ENCODE measurements at places on chromosomes 1 and 21.

GRCh38 chr21:28642891-28643290 lies 349.8 kb downstream of the LTN1 start:
- no peaks in the 10 kb centered on the region for H3K27me3 ChIP-seq
- DNase-seq = no peak
- H3K4me1 ChIP-seq = peaks cover 25% of the 10 kb centered on the region
- H3K4me3 ChIP-seq = no peak overlapping the region
- no peak overlapping the region for H3K27ac ChIP-seq

DNA sequence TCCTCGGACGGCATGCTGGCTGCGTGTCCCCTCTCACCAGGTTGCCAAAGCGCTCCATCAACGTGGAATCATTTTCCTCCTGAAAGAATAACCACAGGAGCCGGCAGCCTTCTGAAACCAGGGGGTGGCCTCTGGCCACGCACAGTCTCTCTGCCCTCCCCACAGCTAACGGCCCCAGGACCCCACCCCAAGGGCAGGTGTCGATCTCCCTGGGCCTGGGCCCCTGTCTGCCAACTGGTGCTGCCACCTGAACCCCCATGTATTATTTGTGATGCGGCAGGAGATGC lies 46.1 kb downstream of the KCNAB2 start:
- no peaks in the 10 kb centered on the region for H3K4me1 ChIP-seq
- no peaks in the 10 kb centered on the region for H3K27me3 ChIP-seq
- DNase-seq = no peak
- H3K36me3 ChIP-seq = no peaks in the 10 kb centered on the region

GRCh38 chr21:32312326-32312725 lies 13.7 kb downstream of the MRAP start:
- no peak for DNase-seq
- H3K4me1 ChIP-seq = no peaks in the 10 kb centered on the region

DNA sequence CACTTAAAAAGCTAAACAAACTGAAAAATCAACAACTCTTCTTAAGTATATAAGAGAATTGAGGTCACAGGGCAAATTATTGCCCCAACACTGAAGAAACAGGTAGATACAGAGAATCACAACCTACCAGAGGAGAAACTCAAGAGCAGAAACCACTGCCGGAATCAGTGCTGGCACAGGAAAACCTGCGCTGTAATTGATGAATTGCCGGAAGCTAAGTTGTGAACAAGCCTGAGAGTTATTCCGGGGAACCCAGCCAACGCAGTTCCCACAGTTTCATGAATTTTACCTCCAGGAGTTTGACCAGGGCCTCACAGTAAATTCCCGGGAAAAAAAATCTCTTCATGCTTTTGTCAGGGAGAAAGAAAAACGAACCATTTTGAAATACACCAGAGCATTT lies 657.1 kb upstream of the BRINP3 start:
- H3K36me3 ChIP-seq = no peaks in the 10 kb centered on the region
- no peak for DNase-seq
- no peak overlapping the region for H3K4me3 ChIP-seq
- no peaks in the 10 kb centered on the region for H3K4me1 ChIP-seq

DNA sequence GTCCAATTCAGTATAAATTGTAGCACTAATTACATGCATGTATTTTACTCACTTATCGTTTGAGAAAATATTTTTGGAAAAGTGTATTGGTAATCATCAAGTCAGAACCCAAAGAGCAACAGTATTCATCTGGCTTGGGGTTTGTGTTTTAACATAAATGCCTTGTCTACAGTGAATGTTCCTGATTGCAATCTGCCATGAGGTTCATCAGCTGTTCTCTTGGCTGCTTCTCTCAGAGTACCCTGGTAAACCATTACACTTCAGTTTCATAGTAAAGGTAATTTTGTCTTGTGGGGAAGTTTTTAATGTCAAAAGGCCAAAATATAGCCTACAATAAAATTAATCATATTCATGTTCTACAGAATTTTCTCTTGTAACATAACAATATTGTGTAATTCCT lies 150.3 kb downstream of the IFI44 start:
- H3K27me3 ChIP-seq = no peaks in the 10 kb centered on the region
- H3K4me3 ChIP-seq = no peak overlapping the region
- H3K27ac ChIP-seq = no peak overlapping the region

- no peak overlapping the region for H3K27ac ChIP-seq
- H3K4me1 ChIP-seq = no peaks in the 10 kb centered on the region
- H3K4me3 ChIP-seq = no peak overlapping the region
- H3K27me3 ChIP-seq = no peaks in the 10 kb centered on the region
Observed at GRCh38 chr1:125086611-125087010, 3901.8 kb downstream of the SRGAP2C start.

GRCh38 chr1:242770366-242770765 lies 245.9 kb upstream of the PLD5 start:
- H3K27ac ChIP-seq = no peak overlapping the region
- H3K36me3 ChIP-seq = no peaks in the 10 kb centered on the region
- H3K4me3 ChIP-seq = no peak overlapping the region
- no peaks in the 10 kb centered on the region for H3K27me3 ChIP-seq
- no peak for DNase-seq

DNA sequence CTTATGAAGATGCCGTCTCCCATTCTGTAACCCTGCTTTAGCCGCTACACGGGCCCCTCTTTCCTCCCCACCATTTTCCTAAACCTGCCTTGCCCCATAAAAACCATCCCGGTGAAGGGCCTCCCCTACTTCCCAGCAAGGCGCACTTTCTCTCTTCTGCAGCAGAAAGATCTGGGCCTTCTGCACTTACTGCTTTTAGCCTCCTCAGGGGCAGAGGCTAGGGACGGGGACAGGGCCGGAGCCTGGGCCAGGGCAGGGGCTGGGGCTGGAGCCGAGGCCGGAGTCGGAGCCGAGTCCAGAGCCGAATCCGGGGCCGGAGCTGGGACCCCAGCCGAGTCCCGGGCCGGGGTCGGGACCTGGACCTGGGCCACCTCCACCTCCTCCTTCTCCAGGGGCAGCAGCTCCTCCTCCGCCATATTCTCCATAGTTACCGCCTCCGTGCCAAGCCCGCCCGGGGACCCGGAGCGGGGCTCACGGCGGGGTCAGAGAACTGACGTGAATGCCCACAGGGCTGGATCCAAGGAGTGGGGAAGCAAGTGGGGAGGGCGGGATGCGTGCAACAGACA lies 382 bp downstream of the TRMT1L start:
- peaks cover 25% of the 10 kb centered on the region for H3K4me1 ChIP-seq
- H3K36me3 ChIP-seq = no peaks in the 10 kb centered on the region
- H3K27me3 ChIP-seq = no peaks in the 10 kb centered on the region
- peak; percentile 60 for DNase-seq

GRCh38 chr1:109283748-109284600 lies 1.0 kb upstream of the PSRC1 start:
- no peak for DNase-seq
- peak overlapping the region; percentile 79 for H3K27ac ChIP-seq
- no peaks in the 10 kb centered on the region for H3K36me3 ChIP-seq
- peak overlapping the region; percentile 84 for H3K4me3 ChIP-seq
- H3K27me3 ChIP-seq = no peaks in the 10 kb centered on the region

DNA sequence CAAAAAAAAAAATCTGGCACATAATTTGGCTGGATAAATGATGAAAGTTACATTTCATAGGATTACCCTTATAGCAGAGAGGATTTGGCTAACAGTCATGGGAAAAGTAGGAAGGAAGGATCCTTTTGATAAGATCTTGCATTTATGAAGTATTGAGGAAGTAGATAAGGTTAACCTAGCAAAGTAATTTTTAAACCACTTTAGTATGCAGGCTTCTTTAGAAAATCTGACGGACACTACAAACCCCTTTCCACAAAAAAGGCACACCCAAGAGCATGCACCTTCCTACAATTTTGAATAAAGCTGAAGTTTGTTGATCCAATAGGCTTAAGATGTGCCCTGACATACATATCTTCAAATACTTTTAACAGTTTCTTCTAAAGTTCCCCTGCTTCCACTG lies 275.2 kb downstream of the GRIK1 start:
- no peaks in the 10 kb centered on the region for H3K27me3 ChIP-seq
- no peaks in the 10 kb centered on the region for H3K36me3 ChIP-seq
- no peak overlapping the region for H3K27ac ChIP-seq
- no peak for DNase-seq
- no peak overlapping the region for H3K4me3 ChIP-seq

- H3K4me1 ChIP-seq = peaks cover 18% of the 10 kb centered on the region
- no peaks in the 10 kb centered on the region for H3K27me3 ChIP-seq
- H3K36me3 ChIP-seq = no peaks in the 10 kb centered on the region
- H3K27ac ChIP-seq = no peak overlapping the region
- no peak for DNase-seq
- H3K4me3 ChIP-seq = no peak overlapping the region
Observed at GRCh38 chr1:218415726-218416125, 70.6 kb downstream of the TGFB2 start.

- no peaks in the 10 kb centered on the region for H3K27me3 ChIP-seq
- peak overlapping the region; percentile 15 for H3K4me3 ChIP-seq
- DNase-seq = peak; percentile 58
- peaks cover 43% of the 10 kb centered on the region for H3K4me1 ChIP-seq
Observed at GRCh38 chr1:93552741-93553455, 105.0 kb downstream of the FNBP1L start.

DNA sequence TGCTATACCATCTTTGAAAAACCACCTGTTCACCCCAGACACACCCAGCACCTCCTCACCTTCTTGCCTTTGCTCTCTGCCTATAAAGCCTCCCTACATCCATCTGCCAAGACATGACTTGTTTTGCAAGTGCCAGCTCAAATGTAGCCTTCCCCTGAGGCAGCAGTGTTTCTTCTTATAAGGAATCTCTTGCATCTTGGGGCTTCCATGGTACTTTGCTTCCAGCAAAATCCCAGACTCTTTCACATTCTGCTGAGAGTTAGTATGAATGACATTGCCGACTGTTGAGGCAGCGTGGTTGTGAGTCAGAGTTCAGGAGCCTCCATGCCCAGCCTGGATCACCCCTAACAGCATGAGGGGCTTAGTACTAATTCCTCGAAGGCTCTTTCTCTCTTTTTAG lies 217.4 kb upstream of the RUNX1 start:
- H3K4me3 ChIP-seq = no peak overlapping the region
- peaks cover 9% of the 10 kb centered on the region for H3K4me1 ChIP-seq
- DNase-seq = no peak
- H3K36me3 ChIP-seq = no peaks in the 10 kb centered on the region
- H3K27me3 ChIP-seq = no peaks in the 10 kb centered on the region

- H3K4me3 ChIP-seq = no peak overlapping the region
- H3K36me3 ChIP-seq = peaks cover 41% of the 10 kb centered on the region
- 0 out of 2 replicates have a peak, but pooled peaks cover 7% of the 10 kb centered on the region for H3K4me1 ChIP-seq
- no peaks in the 10 kb centered on the region for H3K27me3 ChIP-seq
- H3K27ac ChIP-seq = no peak overlapping the region
Observed at GRCh38 chr1:198246337-198246736, 89.5 kb downstream of the NEK7 start.

- DNase-seq = no peak
- peaks cover 13% of the 10 kb centered on the region for H3K27me3 ChIP-seq
- peaks cover 4% of the 10 kb centered on the region for H3K4me1 ChIP-seq
- H3K4me3 ChIP-seq = no peak overlapping the region
- no peaks in the 10 kb centered on the region for H3K36me3 ChIP-seq
Observed at GRCh38 chr1:25193229-25193628, 39.1 kb downstream of the SYF2 start.

DNA sequence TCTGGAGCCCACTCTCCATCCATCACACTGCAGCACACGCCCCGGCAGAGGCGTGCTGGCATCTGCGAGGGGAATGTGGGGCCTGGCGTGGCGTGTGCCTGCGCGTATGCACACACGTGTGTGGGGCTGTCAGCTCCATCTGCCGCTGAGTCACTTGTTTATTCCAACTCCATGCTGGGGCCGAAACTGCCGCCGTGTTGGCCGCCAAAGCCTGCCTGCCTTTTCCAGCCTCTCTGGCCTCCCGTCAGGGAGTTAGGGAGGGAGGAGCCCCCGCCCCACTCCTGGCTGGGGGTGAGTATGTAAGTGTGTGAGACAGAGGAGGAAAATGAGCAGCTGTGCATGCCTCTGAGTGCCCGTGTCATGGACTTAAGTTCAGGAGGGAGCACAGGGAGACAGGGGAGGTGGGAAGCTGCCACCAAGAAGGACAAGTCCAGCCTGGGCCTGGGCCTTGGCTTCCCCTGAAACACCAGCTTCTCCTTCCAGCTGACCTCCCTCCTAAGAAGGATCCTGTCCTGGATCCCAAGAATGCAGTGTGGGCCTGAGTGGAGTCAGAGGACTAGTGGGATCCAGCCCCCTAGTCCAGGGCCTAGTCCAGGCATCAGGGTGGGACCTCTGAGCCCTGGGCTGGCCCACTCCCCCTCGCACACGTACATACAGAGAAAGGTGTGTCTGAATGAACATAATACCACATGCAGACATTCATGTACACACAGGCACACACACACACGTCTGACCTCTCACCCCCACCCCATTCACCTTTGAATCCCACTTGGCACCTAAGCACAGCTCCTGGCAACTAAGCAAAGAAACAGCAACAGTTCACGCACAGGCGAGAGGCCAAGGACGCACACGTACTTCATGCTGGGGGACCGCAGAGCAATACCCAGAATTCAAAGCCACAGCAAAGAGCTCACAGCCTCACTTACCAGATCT lies 24.7 kb downstream of the MEF2D start:
- peaks cover 57% of the 10 kb centered on the region for H3K36me3 ChIP-seq
- DNase-seq = peak; percentile 95
- peak overlapping the region; percentile 87 for H3K27ac ChIP-seq
- peaks cover 31% of the 10 kb centered on the region for H3K4me1 ChIP-seq

- peaks cover 68% of the 10 kb centered on the region for H3K4me1 ChIP-seq
- H3K4me3 ChIP-seq = no peak overlapping the region
- DNase-seq = no peak
- 0 out of 2 replicates have a peak overlapping the region, but pooled peaks have one; percentile 59 for H3K27ac ChIP-seq
Observed at GRCh38 chr1:1861339-1861730, 29.6 kb downstream of the GNB1 start.

DNA sequence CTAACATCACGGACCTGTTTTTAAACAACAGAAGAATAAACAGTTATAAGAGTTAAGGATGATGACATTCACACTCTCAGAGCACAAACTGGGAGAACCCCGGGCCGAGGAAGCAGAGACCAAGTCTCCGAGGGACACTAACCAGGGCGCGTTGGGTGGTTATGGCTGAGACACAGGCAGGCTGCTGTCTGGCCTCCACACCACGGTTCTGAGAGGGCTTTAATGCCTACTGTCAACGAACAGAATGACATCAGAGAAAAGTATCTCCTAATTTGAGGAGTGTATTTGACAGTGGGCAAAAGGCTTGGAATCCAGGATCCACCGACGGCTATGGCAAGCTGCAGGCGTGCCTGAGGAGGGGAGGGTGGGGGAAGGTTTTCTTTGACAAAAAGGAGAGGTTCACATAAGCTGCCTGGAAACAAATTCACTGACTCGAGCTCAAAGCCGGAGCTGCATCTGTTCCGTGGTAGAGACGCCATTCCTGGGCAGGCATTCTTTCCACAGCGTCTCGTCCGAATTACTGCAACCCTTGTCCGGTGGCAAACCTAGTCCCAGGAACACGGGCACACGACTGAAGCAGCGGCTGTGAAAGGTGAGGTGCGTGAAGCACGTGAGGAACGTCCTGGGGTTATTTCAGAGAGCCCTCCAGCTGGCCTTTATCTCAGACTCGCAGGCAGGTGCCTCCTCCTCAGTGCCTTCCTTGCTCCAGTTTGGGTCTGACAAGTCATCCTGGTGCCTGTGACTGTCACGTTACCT lies 9.4 kb downstream of the POFUT2 start:
- no peak overlapping the region for H3K27ac ChIP-seq
- H3K27me3 ChIP-seq = no peaks in the 10 kb centered on the region
- H3K4me1 ChIP-seq = no peaks in the 10 kb centered on the region
- no peak for DNase-seq
- H3K36me3 ChIP-seq = peaks cover 55% of the 10 kb centered on the region
- no peak overlapping the region for H3K4me3 ChIP-seq
